Stimulated activated naive CD8-positive, alpha-beta T cell treated with anti-CD3 and anti-CD28 coated beads, Interleukin-15, Interleukin-2, amounts not matched to agents 100 U/mL and 50 U/mL, for 24 hours (primary cell): ENCODE measurements at places on chromosomes 7 and 10.

- DNase-seq = no peak
Measured at GRCh38 chr7:119761776-119762175, 511.2 kb upstream of the KCND2 start.

- DNase-seq = no peak
Measured at GRCh38 chr7:22812353-22812752, 10.3 kb downstream of the TOMM7 start.

DNA sequence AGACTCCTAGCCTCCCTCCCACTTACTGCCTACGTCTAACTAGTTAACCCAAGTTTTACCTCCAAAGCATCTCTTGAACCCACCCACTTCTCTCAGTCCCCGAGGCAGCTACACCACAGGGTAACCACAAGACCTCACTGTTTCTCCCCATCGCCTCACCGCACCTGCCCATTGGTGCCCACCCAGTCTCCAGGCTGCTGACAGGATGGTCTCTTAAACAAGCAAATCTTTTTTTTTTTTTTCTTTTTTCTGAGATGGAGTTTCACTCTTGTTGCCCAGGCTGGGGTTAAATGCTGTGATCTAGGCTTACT lies 47.0 kb downstream of the DENND2A start:
- peak; percentile 11 for DNase-seq

DNA sequence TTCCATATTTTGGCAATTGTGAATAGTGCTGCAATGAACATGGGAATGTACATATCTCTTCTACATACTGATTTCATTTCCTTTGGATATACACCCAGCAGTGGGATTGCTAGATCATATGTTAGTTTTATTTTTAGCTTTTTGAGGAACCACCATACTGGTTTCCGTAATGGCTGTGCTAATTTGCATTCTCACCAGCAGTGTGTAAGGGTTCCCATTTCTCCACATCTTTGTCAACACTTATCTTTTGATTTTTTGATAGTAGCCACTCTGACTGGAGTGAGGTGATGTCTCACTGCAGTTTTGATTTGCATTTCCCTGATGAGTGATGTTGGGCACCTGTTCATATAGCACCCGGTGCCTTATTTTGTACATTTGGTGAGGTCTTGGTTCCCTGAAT lies 519.6 kb downstream of the REEP3 start:
- DNase-seq = no peak

DNA sequence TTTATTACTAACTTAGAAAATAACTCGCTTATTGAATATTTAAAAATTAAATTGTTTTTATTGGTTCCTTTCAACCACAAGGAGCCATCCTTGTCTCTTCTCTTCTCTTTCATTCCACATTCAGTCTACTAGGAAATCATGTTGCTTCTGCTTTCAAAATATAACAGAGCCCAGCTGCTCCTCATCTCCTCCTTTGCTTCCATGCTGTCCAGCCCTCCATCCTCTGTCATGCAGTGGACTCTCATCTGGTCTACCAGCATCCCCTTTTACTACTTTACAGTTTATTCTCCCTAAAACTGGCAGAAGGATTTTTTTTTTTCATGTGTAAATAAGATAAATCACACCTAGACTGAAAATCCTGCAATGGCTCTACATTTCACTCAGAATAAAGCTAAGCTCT lies 198.2 kb upstream of the CSTF2T start:
- DNase-seq = no peak

- peak; percentile 15 for DNase-seq
Measured at GRCh38 chr7:139494835-139495579, 11.5 kb upstream of the KLRG2 start.

DNA sequence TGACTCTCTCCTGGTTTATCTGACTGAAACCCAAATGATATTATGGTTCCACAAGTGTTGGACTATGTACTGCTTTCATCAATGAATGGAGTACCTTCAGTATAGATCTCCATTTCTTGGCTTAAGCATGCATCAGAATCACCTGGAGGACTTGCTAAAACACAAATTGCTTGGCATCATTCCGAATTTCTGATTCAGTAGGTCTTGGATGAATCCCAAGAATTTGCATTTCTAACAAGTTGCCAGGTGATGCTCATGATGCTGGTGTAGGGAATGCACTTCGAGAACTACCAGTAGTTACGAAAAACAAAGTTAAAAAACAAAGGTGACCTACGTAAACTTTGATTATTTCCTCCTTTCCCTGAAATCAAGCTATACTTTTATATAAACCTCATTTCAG lies 119.0 kb upstream of the FEZF1 start:
- no peak for DNase-seq

DNA sequence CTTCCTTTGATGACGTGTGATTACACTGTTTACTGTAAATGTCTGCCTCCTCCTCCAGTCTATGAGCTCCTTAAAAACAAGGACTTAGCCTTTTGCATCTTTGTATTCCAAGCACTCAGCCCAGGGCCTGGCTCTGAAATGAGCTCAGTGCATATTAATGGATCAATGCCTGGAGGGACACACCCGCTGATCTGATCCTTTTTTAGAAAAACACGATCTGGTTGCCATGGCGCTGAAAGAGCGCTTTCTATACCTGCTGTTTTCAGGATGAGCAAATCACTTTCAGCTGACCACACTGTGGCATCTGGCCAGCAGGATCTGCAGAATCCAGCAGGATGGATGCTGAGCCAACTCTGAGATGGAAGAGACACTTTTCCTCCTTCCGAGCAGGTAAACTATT lies 37.8 kb upstream of the GARS1 start:
- no peak for DNase-seq

DNA sequence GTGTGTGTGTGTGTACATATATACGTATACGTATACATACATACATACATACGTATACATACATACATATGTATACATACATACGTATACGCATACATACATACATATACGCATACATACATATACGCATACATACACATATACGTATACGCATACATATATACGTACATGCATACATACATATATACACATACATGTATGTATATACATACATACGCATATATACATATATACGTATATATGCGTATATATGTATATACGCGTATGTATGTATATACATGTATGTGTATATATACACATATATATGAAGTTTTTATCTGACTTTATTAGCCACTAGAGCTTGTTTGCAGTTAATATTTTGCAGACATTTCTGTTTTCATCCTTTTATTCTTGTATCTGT lies 63.3 kb downstream of the TBC1D12 start:
- DNase-seq = no peak

- DNase-seq = no peak
Measured at GRCh38 chr10:129075508-129075907, 391.5 kb upstream of the MGMT start.
